ENCODE measurements at places on chromosomes 5 and 9.

DNA sequence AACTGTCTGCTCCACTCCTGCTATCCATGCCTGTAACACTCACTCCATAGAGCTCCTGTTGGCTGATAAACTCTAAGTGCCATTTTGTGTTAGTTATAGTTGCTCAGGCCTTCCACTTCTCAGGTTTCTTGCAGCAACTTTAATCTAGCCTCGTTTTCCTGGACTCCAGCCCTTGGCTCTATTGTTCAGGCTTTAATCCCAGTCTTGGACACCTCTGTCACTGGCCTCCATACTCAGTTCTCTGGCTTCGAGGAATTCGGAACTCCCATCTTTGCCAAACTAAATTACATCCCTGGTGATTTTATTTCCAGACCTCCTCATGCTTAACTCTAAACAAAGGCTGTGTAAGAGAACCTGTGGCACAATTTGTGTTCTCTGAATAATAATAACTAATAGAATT, 39.8 kb downstream of the EMB start:
- DNase-seq, result no peak

DNA sequence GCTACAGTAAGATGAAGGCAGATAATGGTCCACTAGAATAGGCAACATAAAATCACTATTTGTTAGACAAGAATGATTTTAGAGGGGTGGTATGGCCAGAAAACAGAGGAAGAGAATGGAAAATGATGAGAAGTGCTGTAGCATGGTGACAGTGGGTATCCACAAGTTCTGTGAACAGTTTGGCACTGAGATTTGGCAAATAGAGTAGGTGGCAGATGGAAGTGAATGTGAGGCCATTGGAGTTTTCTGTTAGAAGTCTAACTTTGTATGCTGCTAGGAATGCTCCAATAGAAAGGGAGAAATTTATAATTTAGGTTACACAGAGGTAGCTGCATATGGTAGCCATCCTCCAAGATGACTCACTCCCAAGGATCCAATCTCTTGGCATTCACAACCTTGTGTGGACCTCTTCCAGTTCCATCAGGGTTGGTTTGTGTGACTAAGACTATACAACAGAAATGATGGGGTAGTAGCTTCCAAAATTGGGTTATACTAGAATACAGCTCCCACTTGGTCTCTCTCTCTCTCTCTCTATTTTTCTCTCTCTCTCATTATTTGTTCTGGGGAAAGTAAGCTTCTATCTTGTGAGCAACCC, 646.9 kb upstream of the ZNF608 start:
- DNase-seq, result no peak

DNA sequence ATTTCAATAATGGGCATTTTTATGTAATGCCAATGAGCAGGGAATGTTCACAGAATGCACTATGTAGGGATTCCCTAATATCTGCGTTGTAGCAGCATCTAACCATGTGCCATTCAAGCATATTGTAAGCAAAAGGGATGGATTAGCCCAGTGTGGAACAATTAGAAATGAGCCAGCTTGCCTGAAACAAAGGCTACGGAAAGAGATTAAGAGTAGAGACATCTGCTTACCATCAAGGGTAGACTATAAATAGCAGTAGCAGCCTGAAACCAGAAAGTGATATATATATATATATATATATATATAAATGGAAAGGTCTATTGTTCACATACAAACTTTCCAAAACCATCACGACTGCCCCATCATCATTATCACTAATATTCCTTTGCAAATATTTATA, 31.9 kb upstream of the CEP120 start:
- no peak for DNase-seq

DNA sequence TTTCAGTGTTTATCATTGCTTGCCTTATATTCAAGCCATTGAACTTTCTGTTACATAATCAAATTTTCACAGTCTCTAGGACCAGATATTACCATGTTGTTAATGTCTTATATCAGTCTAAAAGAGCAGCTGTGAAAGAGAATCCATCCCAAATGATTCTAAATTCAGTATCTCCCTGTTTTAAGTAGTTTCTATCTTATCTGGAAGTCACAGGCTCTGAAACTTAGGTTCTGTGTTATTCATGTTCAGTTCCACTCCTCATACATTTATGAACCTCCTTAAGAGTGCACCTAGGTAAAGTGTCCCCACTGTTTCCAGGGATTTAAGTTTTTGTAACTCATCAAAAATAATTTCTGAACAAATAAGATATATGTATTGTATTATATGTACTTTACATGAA, 9.7 kb downstream of the LYRM7 start:
- DNase-seq, result no peak

GRCh38 chr5:58016358-58016757, 443.5 kb downstream of the PLK2 start:
- no peak for DNase-seq

- DNase-seq, result no peak
These were observed 70.6 kb upstream of the PTPN3 start for GRCh38 chr9:109568568-109569210.

- DNase-seq, result no peak
These were observed 131.1 kb upstream of the ICE1 start for GRCh38 chr5:5291357-5291756.

DNA sequence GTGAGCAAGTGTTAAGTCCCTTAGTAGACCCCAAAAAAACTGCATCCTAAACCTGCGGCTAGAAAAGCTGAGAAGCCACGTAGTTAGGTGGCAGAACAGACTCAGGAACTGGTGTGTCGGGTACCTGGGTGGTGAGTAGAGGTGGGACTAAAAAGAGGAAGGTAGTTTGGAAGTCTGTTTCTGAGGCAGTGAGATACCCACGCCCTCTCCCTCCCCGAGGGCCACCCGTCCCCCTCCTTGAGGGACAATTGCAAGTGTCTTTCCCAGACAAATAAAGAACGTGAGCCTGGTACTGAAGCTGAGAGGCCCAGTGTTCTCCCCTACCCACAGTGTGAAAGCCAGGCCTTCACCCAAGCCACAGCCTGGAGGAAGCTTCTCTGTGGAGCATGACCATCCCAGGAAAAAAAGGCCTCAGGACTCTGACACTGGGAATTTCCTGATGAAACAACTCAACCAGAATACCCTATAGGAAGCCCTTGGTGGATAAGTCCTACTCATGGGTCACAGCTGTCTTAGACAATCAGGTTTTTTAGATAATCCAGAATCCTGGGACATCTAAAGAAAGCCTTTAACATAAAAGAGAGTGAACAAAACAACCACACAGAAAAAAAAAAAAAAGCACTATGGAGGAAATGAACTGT, 7.0 kb upstream of the CD74 start:
- no peak for DNase-seq

DNA sequence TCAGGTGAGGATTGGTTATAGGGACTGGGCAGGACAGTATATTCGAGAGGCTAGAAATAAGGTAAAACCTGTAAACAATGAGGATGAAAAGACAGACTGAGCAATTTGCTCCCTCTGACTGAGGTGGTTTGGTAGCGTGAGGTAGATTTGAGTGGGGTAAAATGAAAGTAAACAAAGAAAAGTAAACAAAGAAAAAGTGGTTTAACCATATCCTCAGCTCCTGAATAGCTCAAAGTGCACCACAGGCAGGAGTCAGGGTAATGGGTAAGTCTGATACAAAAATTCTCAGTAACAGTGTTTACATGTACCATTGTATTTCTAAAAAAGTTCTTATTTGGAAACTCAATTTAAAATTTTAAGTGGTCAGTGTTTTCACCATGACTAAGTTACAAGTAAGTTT, 203.1 kb upstream of the ARRDC3 start:
- no peak for DNase-seq

DNA sequence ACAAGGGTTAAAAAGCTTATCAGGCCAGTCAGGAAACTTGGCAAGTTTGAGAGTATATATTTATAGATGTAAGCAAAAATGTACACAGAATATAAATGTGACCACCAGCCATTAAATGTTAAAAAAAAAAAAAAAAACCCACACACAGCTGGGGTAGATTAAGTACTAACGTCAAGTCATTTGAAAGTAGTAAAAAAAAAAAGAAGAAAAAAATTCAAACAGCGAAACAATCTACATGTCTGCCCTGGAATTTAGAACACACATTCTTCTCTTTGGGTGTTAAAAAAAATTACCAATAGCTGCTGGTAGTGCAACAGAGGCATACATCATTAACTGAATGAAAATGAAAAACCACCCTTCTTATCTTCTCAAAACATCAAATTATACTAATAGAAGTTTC, 269.7 kb downstream of the MLLT3 start:
- DNase-seq, result no peak

DNA sequence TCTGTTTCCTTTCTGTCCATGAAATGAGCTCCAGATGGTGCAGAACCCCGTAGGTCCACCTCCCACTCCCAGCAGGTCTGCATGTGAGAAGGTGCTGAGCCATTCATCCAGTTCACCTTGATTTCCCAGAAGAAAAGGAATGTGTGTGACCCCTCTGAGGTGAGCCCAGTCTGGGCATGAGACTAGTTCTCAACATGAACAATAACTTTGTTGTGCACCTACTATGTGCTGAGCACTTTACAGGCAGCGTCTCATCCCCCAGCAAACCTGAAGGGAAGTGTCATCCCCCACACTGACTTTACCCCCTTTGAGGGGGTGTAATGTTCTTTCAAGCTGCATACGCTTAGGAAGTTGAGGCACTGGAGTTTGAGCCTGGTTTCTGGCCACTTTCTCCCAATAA, 61.4 kb downstream of the SMIM23 start:
- DNase-seq, result no peak
